ENCODE measurements at places on chromosomes 16 and 17. TPM values are rescaled to one million over a fixed set of nuclear protein-coding genes. Genes with fewer than 3 reads are reported as not detected.
A peak's percentile ranks its signal among the peaks of the same experiment; 100 is the strongest.

- no peaks in the 10 kb centered on the region for H3K36me3 ChIP-seq
- no peak for DNase-seq
- H3K27me3 ChIP-seq = no peaks in the 10 kb centered on the region
- no peak overlapping the region for H3K4me3 ChIP-seq
- H3K4me1 ChIP-seq = peaks cover 32% of the 10 kb centered on the region
Observed at GRCh38 chr16:89317101-89317671, 99.7 kb downstream of the ZNF778 start.

GRCh38 chr17:17109907-17110306 lies 67.7 kb downstream of the MPRIP start:
- no peaks in the 10 kb centered on the region for H3K27me3 ChIP-seq
- no peaks in the 10 kb centered on the region for H3K36me3 ChIP-seq
- H3K27ac ChIP-seq = no peak overlapping the region

DNA sequence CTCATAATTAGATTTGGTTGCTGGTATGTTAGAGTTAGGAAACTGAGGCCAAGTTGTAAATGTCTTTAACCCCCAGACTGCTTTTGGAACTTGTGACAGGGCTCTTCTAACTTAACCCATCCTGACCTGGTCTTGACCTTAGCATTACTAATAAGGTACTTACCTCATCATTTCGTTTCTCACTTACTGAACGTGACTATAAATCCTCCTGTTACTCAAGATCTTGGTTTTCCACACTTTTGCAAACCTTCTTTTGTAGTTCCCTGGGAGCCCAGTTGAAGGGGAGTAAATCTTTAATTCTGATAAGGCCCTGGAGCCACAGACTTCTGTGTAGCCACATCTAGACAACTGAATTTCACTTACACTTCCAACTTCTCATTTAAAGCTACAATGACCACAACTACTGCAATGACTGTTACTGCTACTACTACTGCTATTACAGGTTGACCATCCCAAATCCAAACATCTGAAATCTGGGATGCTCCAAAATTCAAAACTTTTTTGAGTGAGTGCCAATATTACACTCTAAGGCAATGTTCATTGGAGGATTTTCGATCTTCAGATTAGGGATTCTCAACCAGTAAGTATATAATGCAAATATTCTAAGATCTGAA lies 248.8 kb upstream of the TBX2 start:
- no peaks in the 10 kb centered on the region for H3K36me3 ChIP-seq
- no peak overlapping the region for H3K4me3 ChIP-seq
- no peaks in the 10 kb centered on the region for H3K27me3 ChIP-seq
- peaks cover 2% of the 10 kb centered on the region for H3K4me1 ChIP-seq

GRCh38 chr16:11740567-11740966 lies 2.1 kb downstream of the TXNDC11 start:
- DNase-seq = no peak
- H3K4me1 ChIP-seq = peaks cover 14% of the 10 kb centered on the region
- H3K36me3 ChIP-seq = no peaks in the 10 kb centered on the region
- no peak overlapping the region for H3K4me3 ChIP-seq
- H3K27ac ChIP-seq = no peak overlapping the region

DNA sequence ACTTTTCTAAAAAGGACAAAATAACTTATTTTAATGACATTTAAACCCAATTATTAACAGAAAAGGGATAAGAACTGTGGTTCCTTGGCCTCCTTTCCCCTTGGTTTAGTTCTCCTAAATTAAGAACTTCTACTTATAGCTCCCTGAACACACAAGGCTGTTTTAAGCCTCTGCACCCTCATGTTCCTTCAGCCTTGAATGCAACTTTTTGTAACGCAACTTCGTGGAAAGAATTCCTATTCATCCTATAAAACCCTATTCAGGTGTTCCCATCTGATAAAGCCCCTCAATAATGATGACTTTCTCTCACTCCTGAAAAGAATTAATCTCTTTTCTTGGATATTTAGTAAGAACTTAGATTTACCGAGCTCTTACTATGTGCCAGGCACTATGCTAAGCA lies 6.3 kb downstream of the STAT3 start:
- H3K27ac ChIP-seq = peak overlapping the region; percentile 13
- H3K36me3 ChIP-seq = no peaks in the 10 kb centered on the region
- DNase-seq = no peak
- peaks cover 51% of the 10 kb centered on the region for H3K4me1 ChIP-seq
- H3K4me3 ChIP-seq = no peak overlapping the region

The SPNS3 gene
- 0.39 TPM for total RNA-seq

The CEP112 gene
- total RNA-seq = 50.2 TPM
